ENCODE measurements at places on chromosomes 1 and 21.
A peak's percentile ranks its signal among the peaks of the same experiment; 100 is the strongest.

- no peak for DNase-seq
Measured at GRCh38 chr21:28696844-28697410, 295.8 kb downstream of the LTN1 start.

GRCh38 chr21:15631342-15631741, 98.4 kb upstream of the USP25 start:
- DNase-seq = no peak

- DNase-seq = no peak
Measured at GRCh38 chr1:183244466-183244865, 58.4 kb downstream of the LAMC2 start.

GRCh38 chr1:162846256-162847212, 14.4 kb downstream of the CCDC190 start:
- no peak for DNase-seq

DNA sequence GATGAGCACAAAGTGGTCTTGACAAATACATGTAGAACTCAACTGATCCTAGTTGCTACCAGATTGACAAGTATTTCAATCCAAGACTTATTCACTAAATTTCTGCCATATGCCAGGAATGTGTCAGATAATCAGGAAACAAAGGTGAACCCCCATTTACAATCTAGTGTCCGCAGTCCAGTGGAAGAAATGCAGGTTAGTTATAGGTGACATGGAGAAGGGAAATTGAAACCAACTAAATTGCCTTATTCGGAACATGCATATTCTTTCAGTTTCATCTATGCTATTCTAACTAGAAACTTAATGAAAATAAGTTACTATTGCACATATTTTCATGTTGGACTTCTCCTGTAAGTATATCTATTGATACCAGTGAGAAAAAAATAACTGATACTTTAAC, 209.4 kb downstream of the COL24A1 start:
- no peak for DNase-seq

DNA sequence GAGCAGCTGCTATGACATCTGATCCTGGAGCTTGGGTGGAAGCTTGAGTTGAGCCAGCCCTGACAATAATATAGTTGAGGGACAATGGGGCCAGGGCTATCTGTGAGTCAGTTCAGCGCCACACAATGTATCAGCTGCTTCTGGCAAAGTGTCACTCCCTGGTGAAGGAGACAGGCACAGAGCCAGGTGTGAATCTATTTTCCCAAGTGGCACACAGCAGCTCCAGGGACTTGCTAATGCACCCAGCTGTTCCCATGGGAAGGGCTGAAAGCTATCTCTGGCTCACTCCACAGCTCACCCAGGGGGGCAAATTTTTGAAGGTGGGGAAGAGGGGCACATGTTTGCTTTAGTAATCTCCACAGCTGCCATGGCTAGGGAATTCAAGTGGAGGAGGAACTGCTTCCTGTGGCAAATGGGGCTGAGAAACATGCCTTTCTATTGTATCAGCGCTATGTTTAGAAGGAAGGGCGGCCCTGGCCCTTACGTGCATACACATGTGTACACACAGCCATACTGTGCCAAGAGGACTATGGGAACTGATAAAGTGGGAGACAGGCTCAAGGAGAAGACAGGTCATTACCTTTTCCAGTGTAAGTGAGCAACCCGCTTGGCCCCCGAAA, 2.2 kb downstream of the CYB5R1 start:
- peak; percentile 97 for DNase-seq

GRCh38 chr1:65003316-65003664, 36.9 kb upstream of the JAK1 start:
- DNase-seq = no peak

GRCh38 chr21:44589586-44590305, 2.6 kb downstream of the KRTAP10-6 start:
- DNase-seq = no peak

Measured in NCI-H2107 (cell line).